ENCODE measurements at places on chromosomes 5 and 9. TPM values are rescaled to one million over a fixed set of nuclear protein-coding genes. Genes with fewer than 3 reads are reported as not detected.
A peak's percentile ranks its signal among the peaks of the same experiment; 100 is the strongest.

DNA sequence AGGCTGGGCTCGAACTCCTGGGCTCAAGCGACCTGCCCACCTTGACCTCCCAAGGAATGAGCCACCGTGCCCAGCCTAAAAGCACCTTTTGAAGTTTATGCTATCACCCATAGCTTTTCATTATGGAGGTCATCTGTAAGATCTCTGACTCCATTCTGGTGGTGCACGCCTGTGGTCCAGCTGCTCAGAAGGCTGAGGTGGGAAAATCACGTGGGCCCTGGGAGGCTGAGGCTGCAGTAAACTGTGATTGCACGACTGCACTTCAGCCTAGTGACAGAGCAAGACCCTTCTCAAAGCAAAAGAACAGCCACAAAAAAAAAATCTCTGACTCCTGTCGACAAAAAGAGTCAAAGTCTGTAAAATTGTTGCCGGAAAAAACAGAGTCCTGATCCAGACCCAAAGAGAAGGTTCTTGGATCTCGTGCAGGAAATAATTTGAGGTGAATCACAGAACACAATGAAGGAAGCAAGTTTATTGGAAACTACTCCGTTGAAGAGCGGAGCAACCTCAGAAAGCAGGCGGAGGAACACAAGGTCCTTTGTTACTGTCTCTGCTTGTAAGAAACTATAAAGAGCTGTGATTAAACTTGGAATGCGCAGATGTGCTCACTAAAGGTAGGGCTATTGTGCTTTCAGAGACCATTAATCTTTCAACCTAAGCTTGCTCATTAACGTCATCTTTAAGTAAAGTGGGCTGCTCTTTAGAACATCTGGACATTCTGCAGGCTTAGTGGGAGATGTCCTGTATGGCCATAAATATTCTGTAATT, 2.0 kb upstream of the HAUS6 start:
- peaks cover 4% of the 10 kb centered on the region for H3K36me3 ChIP-seq
- no peaks in the 10 kb centered on the region for H3K27me3 ChIP-seq
- no peak overlapping the region for H3K4me3 ChIP-seq
- peaks cover 20% of the 10 kb centered on the region for H3K4me1 ChIP-seq

DNA sequence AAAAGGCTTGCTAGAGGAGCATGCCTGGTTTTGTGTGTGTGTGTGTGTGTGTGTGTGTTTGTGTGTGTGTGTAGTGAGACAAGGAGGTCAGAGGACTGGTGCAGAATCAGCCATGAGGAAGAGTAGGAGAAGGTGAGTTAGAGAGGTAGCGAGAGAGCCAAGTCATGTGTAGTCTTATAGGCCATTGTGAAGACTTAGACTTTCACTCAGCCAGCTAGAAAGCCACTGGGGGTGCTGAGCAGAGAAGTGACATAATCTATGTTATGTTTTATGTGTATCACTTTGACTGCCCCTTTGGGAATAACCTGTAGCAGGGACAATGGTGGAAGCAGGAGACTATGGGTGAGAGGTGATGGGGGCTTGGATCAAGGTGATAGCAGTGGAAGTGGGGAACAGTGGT, 180.5 kb upstream of the CLINT1 start:
- DNase-seq: no peak
- no peak overlapping the region for H3K4me3 ChIP-seq
- no peaks in the 10 kb centered on the region for H3K4me1 ChIP-seq
- H3K27ac ChIP-seq: no peak overlapping the region
- no peaks in the 10 kb centered on the region for H3K27me3 ChIP-seq

DNA sequence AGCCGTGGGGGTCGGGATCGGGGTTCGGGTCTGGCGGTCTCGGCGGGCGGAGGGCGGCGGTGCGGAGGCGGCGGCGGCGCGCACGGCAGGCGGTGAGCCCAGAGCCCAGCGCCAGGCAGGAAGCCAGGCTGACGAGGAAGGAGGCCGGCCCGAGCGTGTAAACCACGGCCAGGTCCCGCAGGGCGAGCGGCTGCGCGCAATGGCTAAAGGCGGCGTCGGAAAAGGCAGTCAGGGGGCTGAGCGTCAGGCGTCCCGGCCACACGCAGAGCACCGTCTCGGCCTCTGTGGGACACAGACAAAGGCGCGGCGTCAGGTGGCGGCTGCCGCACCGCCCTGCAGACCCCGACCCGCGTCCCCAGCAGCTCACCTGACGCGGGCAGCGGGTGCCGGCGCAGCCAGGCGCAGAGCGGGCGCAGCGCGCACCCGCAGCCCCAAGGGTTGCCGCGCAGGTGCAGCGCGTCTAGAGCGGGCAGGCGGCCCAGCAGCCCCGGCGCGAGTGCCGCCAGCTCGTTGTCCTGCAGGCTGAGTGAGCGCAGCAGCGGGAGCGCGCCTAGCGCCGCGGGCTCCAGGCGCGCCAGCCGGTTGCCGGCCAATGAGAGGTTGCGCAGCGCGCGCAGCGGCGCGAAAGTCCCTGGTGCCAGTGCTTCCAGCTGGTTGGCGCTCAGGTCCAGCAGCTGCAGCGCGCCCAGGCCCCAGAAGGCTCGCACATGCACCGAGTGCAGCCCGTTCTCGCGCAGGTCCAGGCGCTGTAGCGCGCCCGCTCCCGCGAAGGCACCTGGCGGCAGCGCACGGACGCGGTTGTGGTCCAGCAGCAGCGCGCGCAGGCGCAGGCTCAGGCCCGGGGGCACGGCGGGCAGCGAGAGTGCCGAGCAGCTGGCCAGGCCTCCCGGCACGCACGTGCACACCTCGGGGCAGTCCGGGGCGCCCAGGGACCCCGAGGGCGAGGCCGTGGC, 671 bp downstream of the LRRC26 start:
- H3K4me1 ChIP-seq: no peaks in the 10 kb centered on the region
- DNase-seq: peak; percentile 89
- no peak overlapping the region for H3K27ac ChIP-seq
- no peaks in the 10 kb centered on the region for H3K36me3 ChIP-seq

ANKRD55 gene
- total RNA-seq: not detected

SPATA31C1 gene
- 0.08 TPM for total RNA-seq

CARTPT gene
- not detected for total RNA-seq

GRCh38 chr9:110605565-110605964, 26.0 kb upstream of the SVEP1 start:
- no peak for DNase-seq
- no peaks in the 10 kb centered on the region for H3K27me3 ChIP-seq
- no peak overlapping the region for H3K27ac ChIP-seq
- H3K36me3 ChIP-seq: no peaks in the 10 kb centered on the region

NSG2 gene
- total RNA-seq: not detected

GRCh38 chr5:63145167-63145566, 566.5 kb downstream of the LRRC70 start:
- no peak overlapping the region for H3K27ac ChIP-seq
- H3K4me3 ChIP-seq: no peak overlapping the region
- DNase-seq: no peak

LHX3 gene
- not detected for total RNA-seq

DNA sequence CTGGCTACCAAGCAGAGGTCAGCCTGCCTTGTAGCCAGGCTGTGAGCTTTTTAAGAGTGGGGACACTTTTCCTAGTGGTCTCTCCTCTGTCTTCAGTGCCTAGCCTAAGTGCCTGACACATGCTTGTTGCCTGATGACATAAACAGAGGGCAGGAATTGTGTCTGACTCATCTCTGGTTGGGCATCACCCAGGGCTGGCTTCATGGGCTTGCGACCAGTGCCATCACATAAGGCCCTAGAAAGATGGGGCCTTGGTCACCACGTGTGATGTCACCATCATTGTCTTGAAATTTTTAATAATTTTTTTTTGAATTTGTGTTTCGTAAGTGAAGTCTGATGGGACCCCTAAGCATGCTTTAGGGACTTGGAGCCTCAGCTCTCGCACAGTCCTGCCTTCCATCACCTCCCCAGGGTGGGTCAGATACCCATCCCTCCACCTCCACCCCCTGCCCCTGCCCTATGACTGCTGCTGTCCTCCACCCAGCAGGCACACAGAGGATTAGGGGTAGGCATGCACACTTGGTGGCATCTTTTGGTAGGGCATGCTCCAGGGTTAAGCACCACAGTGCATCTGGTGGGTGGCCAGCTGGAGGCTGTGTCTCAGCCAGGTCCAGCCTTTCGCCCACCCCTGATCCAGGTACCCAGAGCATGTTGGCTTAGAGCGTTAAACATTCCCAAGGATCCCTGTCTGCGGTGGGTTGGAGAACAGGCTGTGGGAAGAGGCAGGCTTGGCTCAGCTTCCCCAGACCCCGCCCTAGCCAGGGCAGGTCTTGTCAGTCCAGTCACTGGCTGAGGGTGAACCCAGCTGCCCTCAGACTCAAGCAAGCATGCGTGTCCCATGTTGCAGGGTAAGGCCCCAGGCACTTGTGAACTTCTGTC, 80.1 kb upstream of the SH3PXD2B start:
- H3K27ac ChIP-seq: no peak overlapping the region
- no peak for DNase-seq
- H3K4me3 ChIP-seq: no peak overlapping the region
- no peaks in the 10 kb centered on the region for H3K36me3 ChIP-seq

FSTL4 gene
- 1.4 TPM for total RNA-seq

- H3K4me3 ChIP-seq: no peak overlapping the region
- DNase-seq: no peak
- H3K36me3 ChIP-seq: no peaks in the 10 kb centered on the region
- H3K4me1 ChIP-seq: no peaks in the 10 kb centered on the region
Measured at GRCh38 chr5:35145691-35146317, 84.5 kb downstream of the PRLR start.

GRCh38 chr9:96204853-96205252, 97.1 kb downstream of the HSD17B3 start:
- no peak overlapping the region for H3K27ac ChIP-seq
- no peak overlapping the region for H3K4me3 ChIP-seq
- DNase-seq: no peak
- peaks cover 10% of the 10 kb centered on the region for H3K4me1 ChIP-seq
- no peaks in the 10 kb centered on the region for H3K27me3 ChIP-seq
- no peaks in the 10 kb centered on the region for H3K36me3 ChIP-seq

- 0 out of 2 replicates have a peak, but pooled peaks cover 6% of the 10 kb centered on the region for H3K4me1 ChIP-seq
- no peak for DNase-seq
Measured at GRCh38 chr5:81554647-81555046, 160.7 kb upstream of the ACOT12 start.

Measured in GM23338 (cell line).